Testis (tissue), 5 donors: ENCODE measurements at places on chromosomes 7 and 10.

DNA sequence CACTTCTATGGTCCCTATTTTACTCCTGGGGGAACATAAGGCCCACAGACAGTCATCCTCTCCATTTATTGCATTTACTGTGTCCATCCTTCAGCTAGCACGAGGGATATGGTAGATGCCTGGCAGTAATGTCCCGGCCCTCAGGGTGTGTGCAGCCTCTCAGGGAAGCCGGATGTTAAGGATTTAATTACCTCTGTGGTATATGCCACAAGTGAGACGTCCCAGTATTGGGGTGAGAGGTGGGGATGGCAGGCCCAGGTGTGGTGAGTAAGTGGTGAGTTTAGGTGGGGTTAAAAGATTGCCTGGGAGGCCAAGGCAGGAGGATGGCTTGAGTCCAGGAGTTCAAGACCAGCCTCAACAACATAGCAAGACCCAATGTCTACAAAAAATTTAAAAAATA, 144.9 kb downstream of the SH3PXD2A start:
- DNase-seq = no peak

- no peak for DNase-seq
Observed at GRCh38 chr10:76972541-76972940, 665.1 kb downstream of the KCNMA1 start.

DNA sequence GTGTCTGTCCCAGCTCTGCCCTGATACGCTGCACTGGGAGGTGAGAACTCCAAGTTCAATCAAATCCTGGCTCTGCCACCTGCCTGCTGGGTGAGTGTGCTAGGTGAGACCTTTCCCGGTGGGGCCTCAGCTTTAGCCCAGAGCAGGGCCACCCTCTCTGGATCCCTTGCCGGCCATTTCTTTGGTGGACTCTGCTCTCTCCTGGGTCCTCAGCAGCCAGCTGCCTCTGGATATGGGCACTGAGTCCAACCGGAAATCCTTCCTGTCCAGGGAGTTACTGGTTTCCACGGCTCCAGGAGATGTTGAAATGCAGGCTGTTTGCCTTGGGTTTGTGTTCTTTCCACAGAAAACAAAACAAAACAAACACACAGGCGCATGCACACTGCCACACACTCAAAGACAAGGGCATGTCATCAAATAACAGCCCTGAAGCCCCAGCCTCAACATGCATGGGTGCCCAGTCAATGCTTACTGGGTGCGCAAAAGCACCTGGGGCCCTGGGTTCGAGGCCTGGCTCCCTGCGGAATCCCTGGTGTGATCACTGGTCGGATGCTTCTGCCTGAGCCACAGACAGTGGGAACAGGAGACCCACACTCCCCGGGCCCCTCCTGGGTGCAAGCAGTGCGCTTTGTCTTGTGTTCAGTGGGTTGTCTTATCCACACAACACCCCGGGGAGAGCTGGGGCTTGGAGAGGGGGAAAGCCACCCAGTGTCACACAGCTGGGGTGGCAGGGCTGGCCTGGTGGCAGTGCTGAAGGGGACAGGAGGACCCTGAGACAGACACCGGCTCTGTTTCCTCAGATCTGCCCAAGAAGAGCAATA, 33.1 kb downstream of the PPIF start:
- no peak for DNase-seq

GRCh38 chr7:66913118-66914037, 7.6 kb upstream of the TMEM248 start:
- DNase-seq = no peak

- DNase-seq = no peak
Observed at GRCh38 chr10:3036155-3037021, 31.0 kb upstream of the PFKP start.

DNA sequence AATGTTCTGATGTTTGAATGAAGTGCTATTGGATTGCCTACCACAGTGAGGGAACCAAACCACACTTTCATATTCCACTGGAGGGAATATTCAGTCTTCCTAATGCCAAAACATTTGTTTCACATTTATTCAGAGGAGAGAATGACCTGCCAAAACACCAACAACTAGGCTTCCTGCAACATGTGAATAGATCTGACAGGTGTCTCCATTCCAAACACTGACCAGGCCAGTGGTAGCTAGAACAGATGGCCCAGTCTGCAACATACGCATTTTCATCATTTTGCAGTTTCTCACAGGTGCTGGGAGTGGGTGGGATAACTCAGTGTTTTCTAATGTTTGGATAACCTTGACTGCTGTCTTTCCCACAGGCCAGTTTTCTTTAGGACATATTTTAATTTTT, 110.0 kb downstream of the RELN start:
- no peak for DNase-seq

DNA sequence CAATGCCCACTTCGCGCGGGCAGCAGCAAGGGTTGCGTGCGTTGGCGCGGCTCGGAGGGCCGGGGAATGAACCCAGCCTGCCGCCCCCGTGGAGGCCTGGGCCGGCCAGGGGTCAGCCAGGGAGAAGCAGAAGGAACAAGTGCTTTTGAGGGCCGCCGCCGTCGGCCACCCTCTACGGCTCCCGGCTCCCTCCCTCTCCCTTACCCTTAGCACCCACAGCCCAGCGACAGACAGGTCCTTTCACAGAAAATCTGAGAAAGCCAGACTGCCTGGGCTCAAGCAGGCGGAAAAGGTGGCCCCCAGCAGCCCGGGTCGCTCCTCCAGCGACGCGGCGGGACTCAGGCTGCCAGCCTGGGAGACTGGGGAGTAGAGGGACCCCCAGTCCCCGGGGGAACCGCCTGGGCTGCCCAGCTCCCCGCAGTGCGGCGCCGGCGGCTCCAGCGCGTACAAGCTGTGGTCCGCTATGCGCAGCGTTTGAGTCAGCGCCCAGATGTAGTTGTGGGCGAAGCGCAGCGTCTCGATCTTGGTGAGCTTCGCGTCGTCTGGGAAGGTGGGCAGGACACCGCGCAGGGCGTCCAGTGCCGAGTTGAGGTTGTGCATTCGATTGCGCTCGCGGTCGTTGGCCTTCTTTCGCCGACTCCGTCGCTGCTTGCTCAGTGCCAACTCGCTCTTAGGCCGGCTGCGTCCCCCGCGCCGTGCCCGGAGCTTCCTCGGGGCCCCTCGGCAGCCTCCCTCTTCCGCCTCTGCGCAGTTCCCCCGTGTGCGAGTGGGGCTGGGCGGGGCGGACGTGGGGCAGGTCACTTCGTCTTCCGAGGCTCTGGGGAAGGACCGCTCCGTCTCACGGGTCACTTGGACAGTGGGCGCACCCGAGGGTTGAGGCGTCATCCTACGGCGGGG, 815 bp downstream of the NEUROG3 start:
- no peak for DNase-seq

DNA sequence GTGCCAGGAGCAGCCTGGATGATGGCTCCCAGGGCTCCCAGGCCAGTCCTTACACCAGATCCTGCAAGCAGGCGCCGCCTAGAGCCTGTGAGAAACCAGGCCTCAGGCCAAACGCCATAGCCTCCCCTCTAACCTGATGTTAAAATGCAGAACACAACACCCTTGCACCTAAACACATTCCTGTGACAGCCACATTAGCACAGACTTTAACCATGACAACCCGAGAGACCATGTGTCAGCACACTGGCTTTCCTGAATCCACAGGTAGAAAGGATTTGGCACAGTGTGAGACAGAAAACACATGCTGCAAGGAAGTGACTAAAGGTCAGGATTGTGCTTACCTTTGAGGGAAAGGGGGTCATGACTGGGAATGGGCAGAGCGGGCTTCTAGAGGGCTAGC, 59.9 kb downstream of the SGMS1 start:
- DNase-seq = no peak

DNA sequence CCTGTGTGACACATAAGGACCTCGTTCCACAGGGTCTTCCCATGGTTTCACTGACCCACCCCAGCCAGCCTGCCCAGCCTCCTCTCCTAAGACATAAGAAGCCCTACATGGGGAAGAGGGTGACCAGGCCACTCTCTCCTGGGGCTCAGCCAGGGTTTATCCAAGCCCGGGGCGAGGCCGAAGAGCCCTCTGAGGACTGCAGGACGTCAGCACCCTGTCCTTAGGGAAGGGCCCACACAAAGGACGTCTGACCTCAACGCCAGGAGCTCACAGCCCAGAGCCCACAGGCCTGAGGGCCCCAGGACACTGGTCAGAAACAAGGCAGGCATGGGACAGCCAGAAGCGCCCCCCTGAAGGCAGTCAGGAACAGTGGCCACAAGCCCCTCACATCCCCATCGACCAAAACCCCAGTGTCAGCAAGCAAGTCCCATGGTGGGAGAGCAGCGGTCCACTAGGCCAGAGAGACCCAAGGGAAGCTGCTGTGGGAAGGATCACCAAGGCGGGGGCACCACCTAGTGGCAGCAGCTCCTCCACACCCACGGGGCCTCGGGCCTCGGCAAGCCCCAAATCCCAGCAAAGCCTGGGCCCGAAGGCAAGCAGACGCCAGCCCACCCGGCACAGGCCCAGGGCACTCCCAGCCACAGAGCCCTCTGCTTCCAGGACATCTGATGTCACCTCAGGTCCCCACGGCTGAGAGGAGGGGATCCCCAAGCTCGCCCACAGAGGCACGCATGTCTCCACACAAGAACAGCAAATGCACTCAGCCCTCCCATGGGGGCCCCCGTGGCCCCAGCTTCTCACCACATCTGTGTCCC, 23.4 kb downstream of the MAD1L1 start:
- DNase-seq = peak; percentile 85

- no peak for DNase-seq
Observed at GRCh38 chr10:63413429-63413828, 52.3 kb downstream of the JMJD1C start.

GRCh38 chr10:92574548-92575261, 812 bp upstream of the IDE start:
- DNase-seq = no peak

DNA sequence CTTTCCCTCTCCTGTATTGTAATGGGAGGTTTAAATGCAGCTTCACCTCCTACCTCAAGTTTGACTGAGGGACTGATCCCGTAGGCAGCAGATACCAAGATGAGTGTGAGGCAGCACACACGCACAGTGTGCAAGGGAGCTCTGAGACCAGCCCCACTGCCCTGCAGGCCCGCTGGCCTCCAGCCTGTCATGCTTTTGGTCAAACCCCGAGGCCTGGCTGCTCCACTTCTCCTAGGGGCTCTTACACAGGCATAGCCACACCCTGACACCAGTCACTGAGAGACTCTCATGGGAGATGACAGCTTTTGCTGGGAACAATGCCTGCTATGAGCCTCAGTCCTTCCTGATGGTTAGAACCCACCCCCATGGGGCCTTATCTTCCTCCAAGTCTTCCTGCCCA, 27.6 kb downstream of the DRGX start:
- no peak for DNase-seq

- DNase-seq = no peak
Observed at GRCh38 chr7:64883113-64883905, 19.8 kb upstream of the ZNF273 start.

- no peak for DNase-seq
Observed at GRCh38 chr7:43628431-43628830, 45.5 kb downstream of the STK17A start.

GRCh38 chr7:21353388-21353780, 74.5 kb upstream of the SP4 start:
- DNase-seq = no peak

GRCh38 chr10:75035975-75036708, 75.3 kb upstream of the SAMD8 start:
- DNase-seq = no peak

DNA sequence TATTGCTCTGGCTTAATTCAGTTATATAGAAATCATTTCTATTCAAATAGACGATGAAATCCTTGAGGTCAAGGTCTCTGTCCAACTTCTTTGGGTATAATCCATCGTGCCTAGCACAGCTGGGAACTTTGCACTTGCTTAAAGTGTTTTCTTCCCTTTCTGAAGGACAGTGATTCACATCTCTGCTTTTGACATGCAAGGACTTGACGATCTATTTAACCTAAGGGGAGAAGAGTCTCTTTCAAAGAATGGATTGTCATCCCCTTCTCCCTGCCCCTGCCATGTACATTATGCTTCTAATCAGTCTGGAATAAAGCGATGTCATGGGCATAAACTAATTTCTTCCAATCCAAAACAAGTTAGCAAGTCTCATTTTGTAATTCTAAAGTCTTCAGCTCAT, 488.6 kb downstream of the KCNMA1 start:
- DNase-seq = no peak

DNA sequence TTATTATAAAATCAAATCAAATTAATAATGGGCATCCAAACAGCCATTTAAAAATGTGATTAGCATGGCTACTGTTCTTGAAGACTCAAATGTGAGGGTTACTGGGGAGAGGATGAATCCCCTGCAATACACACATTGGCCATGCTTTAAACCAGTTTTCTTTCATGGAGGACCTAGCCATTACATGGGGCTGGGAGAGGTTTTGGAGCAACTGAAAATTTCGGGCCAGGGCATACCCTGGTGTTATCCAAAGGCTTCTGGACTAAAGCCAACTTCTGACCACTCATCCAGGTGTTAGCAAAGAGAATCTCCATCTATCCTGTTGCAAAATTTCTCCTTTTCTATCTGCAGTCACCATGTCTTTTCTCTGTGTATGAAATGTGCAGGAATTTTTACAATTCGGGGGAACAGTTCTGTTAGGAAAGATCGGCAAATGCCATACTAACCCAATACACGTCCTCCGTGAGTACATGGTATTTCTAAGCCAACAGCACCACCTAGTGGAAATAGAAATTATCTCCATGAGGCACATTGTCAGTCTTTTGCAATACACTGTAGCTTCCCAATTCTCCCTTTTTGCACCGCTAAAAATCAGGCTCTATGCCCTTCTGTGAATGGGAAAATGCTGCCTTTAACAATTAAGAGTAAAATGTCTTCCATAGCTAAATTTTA, 47.0 kb upstream of the ZNF107 start:
- peak; percentile 43 for DNase-seq

- no peak for DNase-seq
Observed at GRCh38 chr10:117544711-117545140, 2.2 kb downstream of the EMX2 start.

- DNase-seq = no peak
Observed at GRCh38 chr7:87599336-87599735, 1.3 kb downstream of the ABCB1 start.

GRCh38 chr10:119403921-119404320, 138.6 kb downstream of the RGS10 start:
- DNase-seq = no peak

GRCh38 chr10:63773962-63774361, 252.8 kb downstream of the REEP3 start:
- no peak for DNase-seq

GRCh38 chr10:107133656-107134055, 30.9 kb downstream of the SORCS1 start:
- DNase-seq = no peak

- no peak for DNase-seq
Observed at GRCh38 chr10:130751106-130751840, 560.2 kb downstream of the TCERG1L start.

DNA sequence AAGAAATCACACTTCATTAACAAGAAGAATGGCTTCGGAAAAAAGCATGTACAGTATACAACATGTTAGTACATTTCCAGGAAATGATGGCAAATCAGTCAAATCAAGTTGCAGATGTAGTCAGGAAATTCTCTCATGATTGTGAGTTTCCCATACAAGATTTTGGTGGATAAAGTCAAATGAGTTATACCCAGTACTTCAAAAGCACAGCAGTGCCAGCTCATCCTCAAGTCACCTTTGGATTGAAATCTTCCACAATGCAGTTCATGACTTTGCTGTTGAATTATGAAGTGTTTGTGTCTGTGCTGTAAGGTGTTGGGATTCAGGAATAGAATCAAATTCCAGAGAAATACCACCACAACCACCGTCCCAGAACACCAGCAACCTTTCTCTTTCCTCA, 301.3 kb upstream of the BMPER start:
- no peak for DNase-seq
